Suppressor macrophage (primary cell): ENCODE measurements at places on chromosomes 16 and 17.

- no peak for DNase-seq
Observed at GRCh38 chr16:27027971-27028370, 38.8 kb upstream of the C16orf82 start.

GRCh38 chr17:72512649-72513556 lies 392.1 kb downstream of the SOX9 start:
- DNase-seq, result no peak

DNA sequence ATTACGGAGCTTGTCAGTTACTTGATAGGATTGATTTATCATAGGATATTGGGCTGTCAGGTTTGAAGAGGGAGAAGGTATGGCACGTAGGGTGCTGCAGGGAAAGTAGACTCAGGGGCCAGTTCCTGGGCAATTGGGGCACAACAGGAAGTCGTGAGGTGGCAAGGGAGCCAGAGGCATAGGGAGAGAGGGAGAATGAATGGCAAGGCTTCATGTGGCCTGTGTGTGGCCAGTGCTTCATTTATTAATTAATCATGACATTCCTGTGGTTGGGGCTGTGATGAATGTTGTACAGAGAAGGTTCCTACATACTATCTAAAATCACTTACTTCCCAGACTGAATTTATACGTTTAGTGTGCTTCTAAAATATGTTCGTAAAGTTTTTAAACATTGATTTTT lies 19.3 kb downstream of the MFSD11 start:
- no peak for DNase-seq

DNA sequence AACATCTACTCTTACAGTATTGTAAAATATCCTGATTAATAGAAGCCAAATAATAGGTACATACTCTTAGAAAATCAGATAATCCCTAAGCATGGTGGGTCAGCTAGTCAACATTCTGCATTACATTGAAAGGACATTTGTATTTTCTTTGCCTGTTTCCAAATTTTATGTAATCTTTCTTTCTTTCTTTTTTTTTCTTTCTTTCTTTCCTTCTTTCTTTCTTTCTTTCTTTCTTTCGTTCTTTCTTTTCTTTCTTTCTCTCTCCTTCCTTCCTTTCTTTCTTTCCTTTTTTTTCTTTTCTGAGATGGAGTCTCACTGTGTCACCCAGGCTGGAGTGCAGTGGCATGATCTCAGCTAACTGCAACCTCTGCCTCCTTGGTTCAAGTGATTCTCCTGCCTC lies 18.9 kb downstream of the ITGB3 start:
- DNase-seq, result no peak

DNA sequence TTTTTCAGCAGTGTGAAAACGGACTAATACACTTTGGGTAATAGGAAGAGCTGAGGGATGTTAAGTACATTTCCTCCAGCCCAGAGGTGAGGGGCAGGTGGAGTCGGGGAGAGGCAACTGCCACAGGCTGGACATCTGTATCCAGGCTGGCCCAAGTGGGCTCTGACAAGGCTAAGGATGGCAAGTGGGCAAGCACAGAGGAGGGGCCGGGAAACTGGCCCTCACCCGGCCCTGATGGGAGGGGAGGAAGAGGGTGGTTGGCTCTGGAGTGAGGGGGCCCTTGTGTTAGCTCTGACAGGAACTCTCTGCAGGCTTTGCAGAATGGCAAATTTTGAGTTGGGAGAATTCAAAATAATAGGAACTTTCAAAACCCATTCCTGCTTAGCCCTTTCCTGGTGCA lies 251.0 kb upstream of the TNRC6C start:
- no peak for DNase-seq

- no peak for DNase-seq
Observed at GRCh38 chr17:72405662-72406230, 284.9 kb downstream of the SOX9 start.
